Activated naive CD4-positive, alpha-beta T cell treated with anti-CD3 and anti-CD28 coated beads, Interleukin-2, amount 50 U/mL, for 72 hours (primary cell): ENCODE measurements at places on chromosomes 3 and 15. TPM values are rescaled to one million over a fixed set of nuclear protein-coding genes. Genes with fewer than 3 reads are reported as not detected.

DNA sequence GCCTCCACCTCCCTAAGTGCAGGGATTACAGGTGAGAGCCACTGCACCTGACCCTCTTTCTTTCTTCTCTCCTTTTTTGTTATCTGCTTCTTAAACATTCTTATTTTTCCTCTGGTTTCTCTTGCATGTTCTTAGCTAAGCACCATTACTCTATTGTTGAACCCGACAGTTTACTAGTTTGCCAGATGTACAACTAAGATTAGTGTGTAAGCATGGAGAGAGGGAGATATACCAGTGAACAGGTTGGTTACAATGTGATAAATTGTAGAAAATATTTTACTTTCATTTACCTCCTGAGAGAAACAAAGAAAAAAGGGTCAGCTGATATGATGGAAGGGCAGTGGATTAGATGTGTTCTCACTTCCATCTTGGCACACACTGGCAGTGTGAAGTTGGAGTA lies 4.9 kb downstream of the HAUS2 start:
- no peak for DNase-seq

Gene THAP10
- 0.19 TPM for total RNA-seq

Gene ROPN1B
- total RNA-seq: not detected

Gene CD200R1
- 2.4 TPM for total RNA-seq
